NCI-H2029 treated with DMSO at 0.1 percent for 48 hours (cell line): ENCODE measurements at places on chromosomes 11 and 22.

DNA sequence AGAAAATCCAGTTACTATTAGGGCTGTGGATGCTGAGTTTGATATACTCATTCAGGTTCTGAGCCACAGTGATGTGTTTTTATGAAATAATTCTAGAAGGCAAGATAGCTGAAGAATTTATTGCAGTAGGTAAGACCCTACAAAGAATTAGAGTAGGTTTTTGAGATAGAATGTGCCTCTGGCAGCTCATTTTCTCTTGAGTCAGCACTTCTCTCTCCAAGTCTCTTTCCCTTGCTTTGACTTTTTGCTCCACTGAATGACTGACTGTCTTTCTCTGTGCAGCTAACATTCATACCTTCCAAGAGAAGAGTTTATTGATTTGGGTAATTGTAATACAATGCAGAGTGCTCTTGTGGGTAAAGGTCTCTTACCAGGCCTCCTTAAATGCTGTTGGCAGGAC lies 48.0 kb upstream of the C11orf87 start:
- peak; percentile 29 for DNase-seq

GRCh38 chr22:23485490-23485889 lies 94.6 kb downstream of the IGLL1 start:
- DNase-seq: no peak

DNA sequence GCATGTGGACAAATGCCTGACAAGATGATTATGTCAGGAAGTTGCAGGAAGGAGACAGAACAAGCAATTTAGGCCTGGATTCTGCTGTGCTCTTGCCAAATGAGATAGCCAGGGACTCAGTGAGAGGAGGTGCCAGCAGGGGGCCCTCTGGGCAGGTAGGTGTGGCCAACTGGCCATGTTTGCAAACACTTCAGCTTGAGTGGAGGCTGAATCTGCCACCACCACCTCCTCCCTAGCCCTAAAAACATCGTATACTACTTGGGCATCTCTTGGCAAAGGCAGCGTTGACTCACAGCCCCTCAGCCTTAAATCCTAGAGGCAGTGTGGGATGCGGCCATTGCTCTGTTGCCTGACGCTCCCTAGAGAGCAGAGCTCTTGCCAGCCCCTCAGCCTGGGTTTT lies 95.1 kb upstream of the PLET1 start:
- peak; percentile 71 for DNase-seq

DNA sequence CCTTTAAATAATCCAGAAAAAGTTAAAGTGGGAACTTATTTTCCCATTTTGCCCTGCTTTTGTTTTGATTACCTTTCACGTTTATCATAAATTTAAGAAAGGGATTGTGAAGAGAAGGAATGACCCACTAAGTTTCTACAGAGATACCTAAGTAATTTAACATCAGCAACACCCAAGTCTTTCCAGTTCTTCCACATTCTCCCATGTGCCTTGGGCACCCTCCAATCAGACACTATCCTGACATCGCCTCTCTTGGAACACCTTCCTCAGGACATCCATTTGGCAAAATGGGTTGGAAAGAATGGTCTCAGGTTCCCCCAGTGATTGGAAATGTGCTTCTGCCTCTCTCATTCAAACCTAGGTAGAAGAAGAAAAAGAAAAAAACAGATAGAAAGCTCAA lies 6.3 kb downstream of the BBOX1 start:
- DNase-seq: no peak

GRCh38 chr11:93481696-93482095 lies 61.5 kb downstream of the SMCO4 start:
- no peak for DNase-seq

DNA sequence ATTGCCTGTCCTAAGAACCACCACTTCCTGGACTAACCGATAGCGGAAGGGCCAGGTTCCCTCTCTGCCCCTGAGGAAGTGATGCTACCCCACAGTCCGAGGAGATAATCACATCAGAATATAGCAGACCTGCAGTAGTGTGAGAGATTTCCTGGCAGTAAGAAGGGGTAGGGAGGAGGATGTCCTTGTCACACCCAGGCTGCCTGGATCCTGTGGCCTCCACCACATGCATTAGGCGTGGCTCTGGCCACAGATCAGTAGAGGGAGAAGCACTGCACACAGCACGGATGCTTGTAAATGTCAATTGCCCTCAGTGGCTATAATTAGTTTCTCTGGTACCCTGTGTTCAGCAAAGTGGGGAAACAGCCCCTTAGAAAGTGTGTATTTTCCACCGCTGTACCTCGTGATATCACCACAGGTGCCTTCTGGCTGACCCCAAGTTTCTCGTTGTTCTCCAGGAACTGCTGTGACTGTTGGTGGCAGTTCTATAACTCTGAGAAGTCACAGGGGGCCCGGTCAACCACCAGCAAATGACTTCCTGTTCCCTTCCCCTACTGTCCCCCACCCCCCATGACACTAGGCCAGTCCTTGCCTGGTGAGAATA lies 61.8 kb downstream of the UBASH3B start:
- no peak for DNase-seq
